ENCODE measurements at places on chromosomes 6 and 20. TPM values are rescaled to one million over a fixed set of nuclear protein-coding genes. Genes with fewer than 3 reads are reported as not detected.
A peak's percentile ranks its signal among the peaks of the same experiment; 100 is the strongest.

The CASS4 gene
- 12.5 TPM for total RNA-seq

The PAK5 gene
- total RNA-seq = not detected

The SLC44A4 gene
- 5.9 TPM for total RNA-seq

The TRIM40 gene
- not detected for total RNA-seq

The MEI4 gene
- total RNA-seq = not detected

The AVP gene
- 2.2 TPM for total RNA-seq

The RPS18 gene
- 2,746 TPM for total RNA-seq

The MTFR2 gene
- 3.1 TPM for total RNA-seq

The HLA-DOB gene
- 30.7 TPM for total RNA-seq

The CEP250 gene
- total RNA-seq = 44.7 TPM

The GRIK2 gene
- 1.4 TPM for total RNA-seq

The FAM162B gene
- total RNA-seq = not detected

DNA sequence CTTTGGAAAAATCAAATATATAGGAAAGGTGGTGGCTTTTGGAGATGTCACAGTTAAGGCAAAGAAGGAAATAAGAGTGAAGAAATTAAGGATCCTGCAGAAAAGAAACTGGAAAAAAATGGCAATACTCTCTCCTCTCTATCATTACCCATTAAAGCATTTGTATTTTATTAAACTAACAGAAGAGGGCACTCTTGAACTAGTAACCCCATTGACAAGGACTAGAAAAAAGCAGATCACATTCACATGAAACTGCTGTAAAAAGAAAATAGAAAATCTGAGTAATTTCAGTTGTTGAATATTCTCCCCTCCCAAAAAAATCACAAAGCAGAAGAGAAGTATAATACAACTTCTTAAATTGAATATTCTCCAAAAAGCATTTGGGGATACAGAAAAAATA, 104.1 kb upstream of the SLC35B3 start:
- H3K27me3 ChIP-seq = no peaks in the 10 kb centered on the region
- no peak overlapping the region for H3K27ac ChIP-seq
- no peaks in the 10 kb centered on the region for H3K36me3 ChIP-seq
- H3K4me3 ChIP-seq = no peak overlapping the region

DNA sequence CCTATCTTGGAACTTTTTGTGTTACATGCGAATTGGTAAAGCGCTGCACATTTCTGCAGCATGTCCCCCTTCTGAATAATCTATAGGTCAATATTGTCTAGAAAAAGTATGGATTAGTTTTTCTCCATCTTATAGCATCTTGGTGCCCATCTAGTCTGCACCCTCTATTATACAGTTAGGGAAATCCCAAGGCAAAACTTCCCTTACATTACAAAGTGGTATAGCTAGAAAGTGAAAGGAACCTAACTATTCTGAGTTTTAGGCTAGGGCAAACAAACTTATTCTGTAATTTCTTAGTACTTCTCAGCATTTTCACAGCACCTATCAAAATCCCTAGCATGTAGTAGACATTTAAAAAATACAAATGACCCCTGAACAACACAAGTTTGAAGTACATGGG, 133.5 kb upstream of the CCDC28A start:
- no peaks in the 10 kb centered on the region for H3K4me1 ChIP-seq
- no peak for DNase-seq
- no peak overlapping the region for H3K4me3 ChIP-seq
- no peaks in the 10 kb centered on the region for H3K27me3 ChIP-seq

DNA sequence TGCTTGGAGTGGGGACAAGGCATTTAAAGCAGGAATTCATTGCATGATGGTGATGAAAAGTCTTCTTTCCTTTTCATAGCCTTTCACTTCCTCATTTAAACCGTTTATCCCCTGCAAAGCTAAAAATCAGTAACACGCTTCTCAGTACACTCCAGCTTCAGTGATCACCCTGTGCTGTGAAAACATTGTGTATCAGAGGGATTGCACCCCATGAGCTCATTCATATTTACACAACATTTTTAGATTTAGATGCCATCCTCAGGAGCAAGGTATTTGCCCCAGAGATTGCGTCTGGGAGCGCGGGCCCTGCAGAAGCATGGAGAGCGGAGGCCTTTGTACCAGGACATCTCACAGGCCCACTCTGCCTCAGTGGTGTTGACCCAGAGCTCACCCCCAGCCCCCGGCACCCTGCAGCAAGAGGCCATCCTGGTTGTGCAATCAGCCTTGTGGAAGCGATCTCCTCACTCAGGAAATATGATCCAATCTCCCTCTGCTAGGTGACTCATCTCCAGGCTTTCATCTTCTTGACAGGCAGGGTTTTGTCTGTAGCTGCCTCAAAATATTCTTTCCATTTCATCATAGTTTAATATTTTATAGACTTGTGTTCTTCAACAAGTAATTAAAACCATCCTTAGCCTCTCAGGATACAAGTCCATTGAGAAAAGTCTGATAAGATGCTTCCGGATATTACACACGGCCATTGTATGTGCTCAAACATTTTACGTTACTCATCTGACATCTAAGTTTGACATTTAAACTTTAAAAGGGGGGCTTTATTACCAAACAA, 38.9 kb upstream of the THBS2 start:
- no peaks in the 10 kb centered on the region for H3K4me1 ChIP-seq
- H3K4me3 ChIP-seq = no peak overlapping the region
- DNase-seq = no peak

GRCh38 chr20:50817776-50818172, 22.9 kb downstream of the BCAS4 start:
- no peak overlapping the region for H3K4me3 ChIP-seq
- H3K36me3 ChIP-seq = no peaks in the 10 kb centered on the region
- peak overlapping the region; percentile 75 for H3K27ac ChIP-seq
- H3K4me1 ChIP-seq = peaks cover 18% of the 10 kb centered on the region
- DNase-seq = no peak

- no peaks in the 10 kb centered on the region for H3K27me3 ChIP-seq
- H3K36me3 ChIP-seq = no peaks in the 10 kb centered on the region
- no peak overlapping the region for H3K4me3 ChIP-seq
- H3K27ac ChIP-seq = no peak overlapping the region
Measured at GRCh38 chr6:43891072-43891870, 121.3 kb downstream of the VEGFA start.

DNA sequence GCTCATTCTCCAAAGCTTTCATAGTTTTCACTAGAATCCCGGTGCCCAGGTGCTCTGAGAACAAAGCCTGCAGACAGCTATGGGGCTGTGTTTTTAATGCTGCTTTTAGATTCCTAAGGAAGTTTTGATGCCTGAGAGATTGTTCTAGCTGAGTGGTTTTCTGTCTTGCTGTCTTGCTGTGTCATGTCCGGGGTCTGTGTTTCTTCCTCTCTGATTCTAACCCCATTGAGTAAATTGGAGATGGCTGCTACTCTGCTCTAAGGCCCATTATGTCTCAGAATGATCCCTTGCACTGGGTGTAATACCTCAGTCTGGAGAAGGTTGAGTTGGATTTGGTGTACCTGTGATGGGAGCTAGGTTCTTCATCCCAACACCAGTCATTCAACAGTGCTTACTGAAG, 63.4 kb downstream of the ARID1B start:
- no peak for DNase-seq
- H3K4me3 ChIP-seq = no peak overlapping the region
- no peaks in the 10 kb centered on the region for H3K36me3 ChIP-seq
- H3K27ac ChIP-seq = peak overlapping the region; percentile 34
- H3K4me1 ChIP-seq = peaks cover 74% of the 10 kb centered on the region
- H3K27me3 ChIP-seq = no peaks in the 10 kb centered on the region

GRCh38 chr6:2980465-2980855, 9.1 kb upstream of the SERPINB6 start:
- no peaks in the 10 kb centered on the region for H3K36me3 ChIP-seq
- H3K27me3 ChIP-seq = no peaks in the 10 kb centered on the region
- H3K4me1 ChIP-seq = peaks cover 49% of the 10 kb centered on the region
- no peak for DNase-seq
- no peak overlapping the region for H3K4me3 ChIP-seq
- H3K27ac ChIP-seq = no peak overlapping the region

DNA sequence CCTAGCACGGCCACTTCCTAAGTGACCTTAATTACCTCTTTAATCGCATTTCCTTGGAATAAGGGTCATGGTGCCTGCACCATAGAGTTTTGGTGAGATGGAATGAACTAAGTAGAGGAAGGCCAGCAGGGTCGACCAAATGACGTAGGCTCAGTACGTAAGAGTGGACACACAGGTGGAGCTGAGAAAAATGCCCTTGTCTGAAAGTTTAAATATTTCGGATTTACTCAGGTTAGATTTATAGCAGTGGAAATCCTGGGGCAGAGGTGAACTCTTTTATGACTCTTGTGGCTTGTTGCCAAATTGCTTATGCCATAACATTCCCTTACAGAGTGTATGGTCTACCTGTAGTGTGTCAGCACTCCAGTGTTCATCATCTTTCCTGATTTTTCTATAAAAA, 23.6 kb upstream of the BTBD3 start:
- H3K4me3 ChIP-seq = no peak overlapping the region
- no peak for DNase-seq
- no peaks in the 10 kb centered on the region for H3K27me3 ChIP-seq
- H3K36me3 ChIP-seq = no peaks in the 10 kb centered on the region

- no peak overlapping the region for H3K4me3 ChIP-seq
- no peak overlapping the region for H3K27ac ChIP-seq
Measured at GRCh38 chr20:56442389-56443365, 25.8 kb upstream of the RTF2 start.

GRCh38 chr6:127456465-127456864, 2.7 kb downstream of the KIAA0408 start:
- no peak overlapping the region for H3K4me3 ChIP-seq
- no peaks in the 10 kb centered on the region for H3K4me1 ChIP-seq
- H3K36me3 ChIP-seq = no peaks in the 10 kb centered on the region
- no peak overlapping the region for H3K27ac ChIP-seq

DNA sequence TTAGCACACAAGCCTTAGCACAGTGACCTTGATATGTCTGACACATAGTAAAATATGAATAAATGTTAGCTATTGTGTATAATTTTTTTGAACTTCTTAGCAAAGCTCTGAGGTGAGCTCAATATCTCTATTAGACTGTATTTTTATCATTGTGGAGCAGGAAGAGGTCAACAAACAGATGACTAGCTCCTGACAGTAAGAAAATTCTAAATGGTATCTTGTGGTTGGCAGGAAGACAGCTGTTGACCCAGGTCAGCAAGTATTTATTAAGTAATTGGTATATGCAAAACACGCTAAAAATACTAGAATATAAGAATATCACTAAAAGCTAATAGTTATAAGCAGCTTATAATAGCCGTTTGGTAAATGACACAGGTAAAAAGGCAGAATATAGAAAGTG, 77.5 kb upstream of the MARCKS start:
- no peaks in the 10 kb centered on the region for H3K27me3 ChIP-seq
- no peak overlapping the region for H3K27ac ChIP-seq
- H3K4me1 ChIP-seq = peaks cover 2% of the 10 kb centered on the region
- H3K4me3 ChIP-seq = no peak overlapping the region

GRCh38 chr6:28105245-28105639, 19.2 kb upstream of the ZSCAN16 start:
- peaks cover 10% of the 10 kb centered on the region for H3K4me1 ChIP-seq
- DNase-seq = no peak
- peak overlapping the region; percentile 91 for H3K27ac ChIP-seq
- H3K36me3 ChIP-seq = no peaks in the 10 kb centered on the region
- no peaks in the 10 kb centered on the region for H3K27me3 ChIP-seq

GRCh38 chr20:25065072-25065624, 7.2 kb upstream of the ACSS1 start:
- no peaks in the 10 kb centered on the region for H3K36me3 ChIP-seq
- H3K4me3 ChIP-seq = no peak overlapping the region
- H3K4me1 ChIP-seq = no peaks in the 10 kb centered on the region
- no peak overlapping the region for H3K27ac ChIP-seq
- DNase-seq = peak; percentile 77
- H3K27me3 ChIP-seq = peaks cover 16% of the 10 kb centered on the region

GRCh38 chr6:113304116-113304515, 553.0 kb upstream of the MARCKS start:
- H3K36me3 ChIP-seq = no peaks in the 10 kb centered on the region
- no peaks in the 10 kb centered on the region for H3K4me1 ChIP-seq
- H3K27me3 ChIP-seq = no peaks in the 10 kb centered on the region
- H3K4me3 ChIP-seq = no peak overlapping the region

GRCh38 chr6:43937236-43938177, 167.5 kb downstream of the VEGFA start:
- no peaks in the 10 kb centered on the region for H3K4me1 ChIP-seq
- H3K4me3 ChIP-seq = no peak overlapping the region
- peak; percentile 50 for DNase-seq
- H3K27me3 ChIP-seq = no peaks in the 10 kb centered on the region

GRCh38 chr6:44072959-44073611, 54.2 kb downstream of the MRPL14 start:
- H3K4me3 ChIP-seq = peak overlapping the region; percentile 47
- no peaks in the 10 kb centered on the region for H3K36me3 ChIP-seq
- peaks cover 45% of the 10 kb centered on the region for H3K27me3 ChIP-seq
- no peak overlapping the region for H3K27ac ChIP-seq
- DNase-seq = peak; percentile 86
- peaks cover 20% of the 10 kb centered on the region for H3K4me1 ChIP-seq

DNA sequence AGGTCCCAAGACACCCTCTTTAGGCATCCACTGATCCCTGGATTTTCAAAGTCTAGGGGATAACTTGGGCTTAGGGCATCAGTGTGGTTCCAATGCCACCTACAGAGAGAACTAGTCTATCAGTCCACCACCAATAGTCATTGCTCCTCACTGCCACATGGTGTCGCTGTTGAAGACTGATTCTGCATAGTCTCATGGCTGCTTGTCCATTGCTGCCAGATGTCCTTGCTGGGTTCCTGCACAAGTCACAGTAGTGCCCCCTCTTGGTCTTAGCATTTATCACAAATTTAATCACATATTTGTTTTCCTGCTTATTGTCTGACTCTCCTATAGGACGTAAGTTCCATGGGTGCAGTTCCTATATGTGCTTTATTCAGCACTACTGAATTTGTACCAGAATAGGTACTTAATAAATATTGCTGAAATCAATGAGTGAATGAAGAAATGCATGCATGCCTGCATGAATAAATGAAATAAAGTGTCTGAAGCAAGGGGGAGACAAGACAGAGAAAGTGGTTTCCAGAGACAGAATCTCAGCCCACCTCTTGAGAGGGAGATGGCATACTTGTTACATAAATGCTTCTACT, 45.9 kb upstream of the RALY start:
- H3K4me3 ChIP-seq = no peak overlapping the region
- DNase-seq = no peak
- H3K27me3 ChIP-seq = no peaks in the 10 kb centered on the region
- no peak overlapping the region for H3K27ac ChIP-seq
- H3K36me3 ChIP-seq = no peaks in the 10 kb centered on the region

- DNase-seq = no peak
- no peaks in the 10 kb centered on the region for H3K36me3 ChIP-seq
- H3K4me3 ChIP-seq = no peak overlapping the region
- H3K4me1 ChIP-seq = no peaks in the 10 kb centered on the region
- H3K27me3 ChIP-seq = no peaks in the 10 kb centered on the region
Measured at GRCh38 chr6:132728616-132729015, 14.8 kb upstream of the VNN1 start.

DNA sequence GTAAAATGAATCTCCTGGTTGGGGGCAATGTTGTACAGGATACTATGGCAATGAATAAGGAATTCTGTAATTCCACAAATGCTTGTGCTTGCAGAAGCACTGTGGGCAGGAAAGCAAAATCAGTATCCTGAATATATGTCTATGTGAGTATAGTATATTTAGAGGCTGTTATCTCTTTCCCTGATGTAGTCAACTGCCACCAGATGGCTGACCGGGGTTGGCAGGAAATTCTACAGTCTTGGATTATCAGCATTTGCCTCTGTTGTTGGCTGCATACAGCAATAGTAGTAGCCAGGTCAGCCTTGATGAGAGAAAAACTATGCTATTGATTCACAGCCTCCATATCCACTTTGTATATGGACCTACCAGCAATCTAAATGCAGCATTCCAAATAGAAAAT, 425.1 kb upstream of the JAG1 start:
- no peak for DNase-seq
- H3K27me3 ChIP-seq = no peaks in the 10 kb centered on the region
- H3K27ac ChIP-seq = no peak overlapping the region
- no peaks in the 10 kb centered on the region for H3K4me1 ChIP-seq
